Stimulated activated CD4-positive, alpha-beta T cell treated with anti-CD3 and anti-CD28 coated beads, Interleukin-1b, Interleukin-23, amount 100 ng/mL, for 4 hours (primary cell): ENCODE measurements at places on chromosomes 13 and 19.

DNA sequence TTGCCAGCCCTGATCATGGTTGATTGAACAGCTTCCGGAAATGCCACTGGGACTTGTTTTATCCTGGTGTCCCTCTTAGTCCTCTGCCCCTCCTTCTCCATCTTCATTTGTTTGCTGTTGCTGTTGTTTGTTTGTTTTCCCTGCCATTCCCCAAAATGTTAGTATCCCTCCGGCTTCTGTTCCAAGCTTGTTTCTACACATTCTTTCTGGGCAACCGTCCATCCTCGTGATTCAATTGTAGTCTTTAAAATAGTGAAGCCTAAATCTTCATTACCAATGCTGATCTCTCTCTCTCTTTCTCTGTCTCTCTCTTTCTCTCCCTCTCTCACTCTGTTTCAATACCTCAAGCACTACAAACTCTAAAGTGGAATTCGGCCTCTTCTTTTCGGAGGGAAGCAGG is 649.3 kb upstream of the ARGLU1 start:
- DNase-seq, result no peak

DNA sequence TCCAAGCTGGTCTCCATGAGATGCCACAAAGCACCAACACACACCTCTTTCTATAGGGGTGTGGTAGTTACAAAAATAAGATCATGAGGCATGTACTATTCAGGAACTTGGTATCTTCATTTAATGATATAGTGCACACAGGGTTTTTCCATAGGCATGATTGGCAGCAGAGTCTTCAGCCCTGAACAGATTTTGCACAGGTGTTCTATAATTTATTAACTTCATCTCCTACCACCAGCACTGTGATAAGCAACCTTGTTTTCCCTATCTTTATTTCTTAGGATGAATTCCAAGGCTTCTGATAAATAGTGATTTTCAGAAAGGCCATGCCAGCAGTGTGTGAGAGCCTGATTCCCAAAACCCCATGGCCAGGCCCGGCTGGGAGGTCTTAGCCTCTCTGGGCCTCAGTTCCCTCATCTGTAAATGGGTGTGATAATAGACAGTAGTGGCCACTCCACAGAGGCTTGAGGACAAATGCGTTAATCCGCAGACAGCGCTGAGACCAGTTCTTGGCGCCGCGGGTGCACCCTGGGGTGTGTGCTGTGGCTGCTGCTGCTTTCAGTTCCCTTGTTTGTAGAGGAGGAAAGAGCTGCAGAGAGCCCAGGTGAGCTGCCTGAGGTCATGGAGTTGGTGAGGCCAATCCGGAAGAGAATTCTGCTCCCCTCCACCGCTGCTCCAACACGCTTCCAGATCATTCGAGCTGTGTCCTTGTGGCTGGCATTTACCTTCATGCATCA is 33.1 kb downstream of the DHRS12 start:
- DNase-seq, result no peak

- DNase-seq, result no peak
Measured at GRCh38 chr19:53947624-53948023, 15.1 kb upstream of the CACNG8 start.

DNA sequence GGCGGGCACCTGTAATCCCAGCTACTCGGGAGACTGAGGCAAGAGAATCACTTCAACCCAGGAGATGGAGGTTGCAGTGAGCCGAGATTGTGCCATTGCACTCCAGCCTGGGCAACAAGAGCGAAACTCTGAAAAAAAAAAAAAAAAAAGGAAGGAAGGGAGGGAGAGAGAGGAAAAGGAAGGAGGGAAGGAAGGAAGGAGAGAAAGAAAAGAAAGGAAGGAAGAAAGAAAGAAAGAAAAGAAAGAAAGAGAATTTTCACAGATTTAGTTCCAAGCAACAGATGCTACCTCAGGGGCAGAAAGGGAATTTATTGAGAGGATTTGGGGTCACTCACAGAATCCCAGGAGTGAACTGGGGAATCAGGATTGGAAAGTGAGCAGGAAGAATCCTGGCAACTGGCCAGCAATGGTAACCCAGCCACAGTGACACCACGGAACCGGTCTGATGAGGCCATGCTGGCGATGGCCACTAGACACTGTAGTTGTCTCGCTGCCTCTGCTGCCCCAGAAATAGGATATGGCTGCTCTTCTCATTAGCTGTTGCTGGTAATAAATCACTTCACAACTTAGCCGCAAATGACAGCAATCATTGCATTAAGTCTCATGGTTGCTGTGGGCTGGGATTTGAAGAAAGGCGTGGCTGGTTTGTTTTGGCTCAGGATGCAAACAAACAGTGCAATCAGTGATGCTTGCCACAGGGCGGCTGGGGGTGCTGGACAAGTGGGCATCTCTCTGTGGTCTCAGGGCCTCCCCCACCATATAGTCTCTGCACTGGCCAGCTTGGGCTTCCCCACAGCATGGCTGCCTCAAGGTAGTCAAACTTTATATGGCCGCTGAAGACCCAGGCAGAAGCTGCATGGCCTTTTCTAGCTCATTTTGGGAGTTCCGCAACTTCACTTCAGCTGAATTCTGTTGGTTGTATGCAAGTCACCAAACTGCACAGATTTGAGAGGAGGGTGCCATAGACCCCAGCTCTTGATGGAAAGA is 5.2 kb upstream of the BCAM start:
- no peak for DNase-seq

DNA sequence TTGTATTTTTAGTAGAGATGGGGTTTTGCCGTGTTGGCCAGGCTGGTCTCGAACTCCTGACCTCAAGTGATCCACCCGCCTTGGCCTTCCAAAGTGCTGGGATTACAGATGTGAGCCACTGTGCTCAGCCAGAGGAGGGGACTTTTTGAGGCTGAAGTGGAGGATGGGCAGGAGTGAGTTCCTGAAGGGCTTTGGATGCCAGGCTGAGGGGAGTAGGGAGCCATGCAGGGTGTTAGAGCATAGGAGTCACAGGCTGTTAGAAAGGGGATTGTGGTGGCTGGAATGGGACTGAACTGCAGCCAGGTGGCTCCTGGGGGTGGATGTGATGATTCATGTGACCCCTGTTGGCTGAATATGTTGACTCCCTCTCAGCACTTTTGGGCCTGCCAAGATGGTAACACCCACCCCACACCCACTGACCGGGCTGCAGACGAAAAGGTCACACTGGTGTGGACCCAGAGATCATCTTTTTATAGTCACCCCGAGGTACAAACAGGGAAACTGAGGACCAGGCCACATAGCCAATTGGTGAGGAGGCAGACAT is 11.2 kb downstream of the CYP4F22 start:
- no peak for DNase-seq

DNA sequence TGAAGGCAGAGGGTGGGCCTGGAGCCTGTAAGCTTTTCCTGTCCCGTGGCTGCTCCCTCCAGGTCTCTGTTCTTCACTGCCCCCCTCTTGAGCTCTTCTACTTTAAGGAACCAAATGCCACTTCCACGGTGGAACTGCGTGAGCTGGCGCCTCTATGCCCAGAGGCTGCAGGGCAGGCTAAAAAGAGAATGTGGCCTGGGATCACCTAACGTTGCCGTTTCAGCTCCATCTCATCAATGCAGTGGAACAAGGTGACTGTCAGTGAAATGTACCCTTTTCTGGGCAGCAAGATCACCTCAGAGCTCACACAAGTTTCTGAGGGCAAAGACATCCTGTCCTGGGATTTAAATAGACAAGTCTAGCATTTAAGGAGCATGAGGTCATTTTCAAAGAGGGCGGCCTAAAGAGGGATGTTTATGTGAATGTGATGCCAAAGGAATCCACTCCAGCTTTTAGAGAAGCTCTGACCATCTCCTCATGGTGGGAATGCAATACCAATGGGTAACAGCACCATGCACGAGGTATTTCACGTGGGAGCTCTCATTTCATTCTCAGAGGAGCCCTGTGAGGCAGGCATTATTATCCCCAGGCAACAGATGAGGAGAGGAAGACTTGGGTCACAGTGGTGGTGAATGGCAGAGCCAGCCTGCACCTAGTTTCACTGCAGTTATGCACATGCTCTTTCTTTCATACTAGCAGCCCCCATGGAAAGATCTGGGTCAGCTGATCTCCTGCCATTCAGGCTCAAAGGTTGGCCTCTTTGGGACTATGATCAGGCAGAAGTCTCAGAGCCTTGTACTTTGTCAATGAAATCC is 39.3 kb downstream of the RGCC start:
- DNase-seq, result no peak

DNA sequence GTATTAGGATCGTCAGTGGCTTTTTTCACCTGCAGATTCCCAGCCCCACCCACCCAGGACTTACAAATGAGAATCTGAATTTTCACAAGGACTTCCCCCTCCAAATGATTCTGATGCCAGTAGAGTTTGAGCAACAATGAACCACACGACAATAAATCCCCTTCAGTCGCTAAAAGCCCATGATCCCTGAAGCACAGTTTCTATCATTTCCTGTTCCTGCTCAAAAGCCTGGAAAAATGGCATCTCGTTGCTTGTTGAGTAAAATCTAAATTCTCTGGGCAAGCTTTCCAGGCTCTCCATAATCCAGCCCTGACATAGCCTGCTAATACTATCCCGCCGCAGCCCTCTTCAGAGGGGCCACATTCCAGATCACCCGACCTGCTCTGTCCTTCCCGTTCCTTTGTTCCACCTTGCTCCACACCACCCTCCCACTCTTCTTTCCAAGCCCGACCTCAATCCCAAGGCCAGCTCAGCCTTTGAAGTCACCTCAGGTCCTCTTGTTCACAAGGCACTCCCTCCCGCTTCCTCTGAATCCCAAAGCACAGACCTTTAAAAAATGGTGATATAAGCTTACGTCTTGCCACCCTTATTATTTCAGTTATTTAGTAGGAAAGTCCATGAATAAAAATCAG is 67.9 kb downstream of the NUFIP1 start:
- no peak for DNase-seq

- DNase-seq, result no peak
Measured at GRCh38 chr19:38666663-38667511, 19.4 kb downstream of the ACTN4 start.

DNA sequence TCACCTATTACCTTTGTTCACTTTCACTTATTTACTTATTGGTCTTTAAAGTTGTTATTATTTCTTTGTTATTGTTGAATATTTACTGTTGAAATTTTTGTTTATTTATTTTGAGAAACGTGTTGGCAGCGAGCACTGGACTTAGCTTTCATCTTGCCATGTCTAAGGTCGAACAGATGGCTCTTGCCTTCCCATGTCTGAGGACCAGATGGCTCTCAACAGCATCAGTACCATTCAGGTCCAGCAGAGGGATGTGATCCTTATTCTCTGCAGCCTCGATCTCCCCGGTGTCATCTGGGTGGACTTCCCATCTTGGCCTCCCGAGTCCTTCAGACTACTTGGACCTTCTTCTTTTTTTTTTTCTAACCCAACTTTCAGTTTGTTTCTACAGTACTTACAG is 1437.6 kb downstream of the UQCRFS1 start:
- DNase-seq, result no peak

DNA sequence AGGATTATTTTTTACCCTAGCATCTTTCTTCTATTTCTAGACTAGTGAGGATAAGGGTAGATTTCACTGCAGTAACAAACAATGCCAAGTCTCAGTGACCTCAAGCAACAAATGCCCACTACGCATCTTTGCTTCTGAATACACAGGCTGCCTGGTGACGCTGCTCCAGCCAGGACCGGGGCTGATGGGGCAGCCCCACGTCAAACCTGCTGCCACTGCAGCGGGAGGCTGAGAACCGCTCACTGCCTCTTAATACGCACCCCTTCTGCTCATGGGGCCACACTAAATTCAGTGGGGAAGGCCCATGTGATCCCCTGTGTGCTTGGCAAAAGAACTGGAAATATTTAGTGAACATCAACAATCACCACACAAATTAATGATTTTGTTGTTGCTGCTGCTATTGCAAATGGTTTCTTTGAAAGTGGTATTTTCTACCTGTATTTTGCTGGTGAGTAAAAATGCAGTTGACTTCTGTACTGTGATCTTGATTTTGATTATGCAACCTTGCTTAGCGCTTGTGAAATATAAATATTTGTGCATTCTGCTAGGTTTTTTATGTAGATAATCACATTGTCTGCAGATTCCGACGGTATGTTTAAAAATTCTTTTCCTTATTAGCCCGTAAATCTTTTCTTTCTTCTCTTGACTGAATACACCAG is 139.5 kb upstream of the SPACA7 start:
- no peak for DNase-seq

GRCh38 chr13:75383064-75383715 is 98.8 kb downstream of the TBC1D4 start:
- no peak for DNase-seq

GRCh38 chr13:109088624-109088917 is 459.2 kb downstream of the MYO16 start:
- DNase-seq, result no peak

DNA sequence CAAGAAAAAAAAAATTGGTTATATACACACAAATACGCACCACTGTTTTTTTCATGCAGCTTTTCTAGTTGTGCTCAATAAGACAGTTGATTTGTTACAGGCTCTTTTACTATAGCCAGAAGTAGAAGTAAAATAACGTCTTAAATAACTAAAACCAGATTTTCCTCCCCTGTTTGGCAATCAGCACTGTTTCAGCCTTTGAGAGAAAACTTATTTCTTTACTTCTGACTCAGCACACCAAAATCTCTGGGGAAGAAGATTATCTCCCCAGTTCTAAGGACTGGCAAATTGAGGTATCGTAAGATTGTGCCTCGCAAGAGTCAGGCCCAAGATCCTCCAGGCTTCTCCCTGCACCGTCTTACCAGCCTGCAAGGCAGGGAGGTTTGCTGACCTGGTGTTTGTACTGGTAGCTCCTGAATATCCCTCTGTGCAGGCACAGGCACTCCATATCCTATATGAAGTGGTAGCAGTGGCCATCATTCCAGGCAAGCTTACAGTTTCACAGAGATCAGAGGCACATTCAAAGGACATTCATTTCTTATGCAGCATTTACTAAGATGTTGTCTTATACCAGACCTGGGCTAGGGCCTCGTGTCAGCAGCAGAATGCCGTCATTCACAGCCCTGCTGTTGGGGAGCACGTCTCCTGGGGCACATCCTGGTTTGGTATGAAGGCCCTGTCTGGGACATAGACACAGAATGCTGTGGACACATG is 268.2 kb downstream of the ZNF536 start:
- no peak for DNase-seq

GRCh38 chr19:35715981-35716800 is 1.6 kb upstream of the KMT2B start:
- DNase-seq, result no peak

DNA sequence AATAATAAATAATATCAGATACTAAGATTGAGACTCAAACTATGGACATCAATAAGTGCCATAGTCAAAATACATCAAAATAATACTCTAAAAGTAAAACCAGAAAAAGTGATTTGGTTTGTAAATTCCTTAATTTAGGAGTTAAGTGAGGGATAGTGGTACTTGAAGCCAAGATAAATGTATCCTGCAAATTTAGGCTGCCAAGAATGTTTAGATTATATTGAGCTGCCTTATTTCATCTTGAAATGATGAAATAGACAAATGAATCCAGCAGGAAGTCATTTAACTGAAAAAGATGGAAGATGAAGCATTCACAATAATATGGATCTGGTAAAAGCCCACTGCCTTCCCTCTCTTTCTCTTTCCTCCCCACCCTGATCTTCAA is 112.3 kb downstream of the LRCH1 start:
- no peak for DNase-seq
